ENCODE measurements at places on chromosomes 3 and 15.

- no peak for DNase-seq
These were observed 32.0 kb upstream of the SEMA6D start for GRCh38 chr15:47685141-47685870.

GRCh38 chr3:172070802-172071201 is 31.4 kb downstream of the FNDC3B start:
- DNase-seq, result no peak

GRCh38 chr3:72820415-72820814 is 27.8 kb downstream of the SHQ1 start:
- no peak for DNase-seq

- DNase-seq, result no peak
These were observed 195.0 kb downstream of the RBMS3 start for GRCh38 chr3:29475854-29476253.

DNA sequence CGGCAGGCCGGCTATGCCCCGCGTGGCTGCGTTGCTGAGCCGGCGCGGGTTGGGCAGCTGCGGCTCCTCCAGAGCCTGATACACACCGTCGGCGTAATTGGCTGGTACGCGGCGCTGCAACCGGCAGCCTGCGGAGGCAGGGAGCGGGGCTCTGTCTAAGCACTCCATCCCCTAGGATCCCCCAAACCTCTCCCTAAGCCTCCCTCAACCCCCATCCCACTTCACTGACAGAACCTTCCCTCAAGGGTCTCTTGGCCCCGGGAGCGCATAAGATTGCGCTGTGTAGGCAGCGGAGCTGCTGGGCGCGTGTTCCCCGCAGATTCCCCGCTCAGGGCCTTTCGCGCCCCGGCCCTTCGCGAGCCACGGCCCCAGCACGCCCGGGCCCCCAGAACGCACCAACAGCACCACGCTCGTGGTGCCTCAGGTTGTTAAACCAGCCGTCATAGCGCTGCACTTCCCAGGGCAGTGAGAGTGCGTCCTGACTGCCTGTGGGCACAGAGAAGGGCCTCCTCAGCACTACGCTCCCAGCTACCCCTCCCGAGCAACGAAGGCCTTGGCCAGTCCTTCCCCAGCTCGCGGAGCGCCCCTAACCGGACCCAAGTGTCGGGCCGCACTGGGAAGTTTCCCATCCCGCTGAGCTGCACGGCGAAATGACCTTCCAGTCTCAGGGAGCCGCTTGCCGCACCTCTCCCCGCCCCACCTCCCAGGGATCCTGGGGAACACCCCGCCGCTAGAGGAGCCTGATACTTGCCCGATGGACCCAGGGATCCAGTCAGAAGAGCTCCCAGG is 1.2 kb downstream of the DUOX2 start:
- no peak for DNase-seq

DNA sequence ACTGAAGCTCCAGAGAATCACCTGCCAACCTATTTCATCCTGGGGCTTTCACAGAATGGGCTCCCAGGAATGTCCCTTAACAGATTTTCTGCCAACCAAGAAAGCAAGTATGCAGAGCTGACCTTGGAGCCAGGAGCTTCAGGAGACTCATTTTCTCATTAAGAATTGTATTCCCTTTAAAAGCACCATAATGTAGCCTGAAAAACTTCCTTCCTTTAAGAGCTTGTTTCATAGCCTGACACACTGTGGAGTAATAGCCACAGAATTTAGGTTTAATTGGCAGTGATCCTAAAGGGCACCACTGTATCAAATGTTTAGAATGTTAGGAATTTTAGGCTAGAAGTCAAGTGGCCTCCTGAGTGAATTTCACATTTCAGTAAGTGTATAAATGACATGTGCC is 309.8 kb downstream of the GBE1 start:
- DNase-seq, result no peak

GRCh38 chr3:16869261-16870005 is 15.3 kb upstream of the PLCL2 start:
- DNase-seq, result no peak

- DNase-seq, result no peak
These were observed 31.1 kb upstream of the SV2B start for GRCh38 chr15:91068966-91069365.

DNA sequence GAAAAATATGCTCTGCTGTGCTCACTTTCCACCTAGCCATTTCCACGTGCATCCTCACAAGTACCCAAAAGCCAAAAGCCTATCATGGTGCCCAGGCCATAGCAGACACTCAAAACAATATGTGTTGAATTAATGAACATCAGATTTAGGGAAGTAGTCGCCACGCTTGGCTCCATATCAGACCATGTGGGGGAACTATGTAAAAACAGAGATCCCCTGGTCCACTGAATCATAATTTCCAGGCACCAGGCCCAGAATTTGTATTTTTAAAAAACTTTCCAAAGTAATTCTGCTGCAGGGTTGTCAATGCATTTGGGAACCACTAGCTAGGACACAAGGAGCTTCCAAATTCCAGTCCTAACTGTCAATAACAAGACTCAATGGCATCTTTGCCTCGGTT is 77.3 kb downstream of the CNTN3 start:
- DNase-seq, result no peak

GRCh38 chr3:112004187-112004586 is 5.5 kb downstream of the TAGLN3 start:
- no peak for DNase-seq

- no peak for DNase-seq
These were observed 138.1 kb upstream of the DAZL start for GRCh38 chr3:16743276-16743675.

DNA sequence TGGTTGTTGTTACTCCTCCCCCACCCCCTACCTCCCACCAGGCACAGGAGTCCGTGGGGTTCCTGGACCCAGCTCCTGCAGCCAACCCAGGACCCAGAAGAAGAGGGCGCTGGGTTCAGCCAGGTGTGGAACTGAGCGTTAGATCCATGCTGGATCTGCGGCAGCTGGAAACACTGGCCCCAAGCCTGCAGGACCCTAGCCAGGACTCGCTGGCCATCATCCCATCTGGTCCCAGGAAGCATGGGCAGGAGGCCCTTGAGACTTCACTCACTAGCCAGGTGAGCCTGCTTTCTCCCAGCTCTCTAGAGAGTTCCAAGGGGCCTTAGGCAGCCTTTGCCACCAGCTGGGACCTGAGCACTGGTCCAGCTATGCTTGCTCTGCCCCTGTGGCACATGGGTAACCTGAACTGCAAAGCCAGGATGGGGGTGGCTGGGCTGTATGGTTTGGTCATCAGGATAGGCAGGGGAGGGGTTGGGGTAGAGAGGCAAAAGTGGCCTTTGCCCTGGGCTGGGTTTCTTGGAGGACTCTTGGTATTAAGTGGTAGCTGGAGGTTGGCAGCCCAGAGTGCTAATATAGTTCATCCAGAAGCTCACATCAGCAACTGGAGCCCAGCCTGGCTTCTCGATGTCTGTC is 7.0 kb upstream of the JMJD7 start:
- no peak for DNase-seq

DNA sequence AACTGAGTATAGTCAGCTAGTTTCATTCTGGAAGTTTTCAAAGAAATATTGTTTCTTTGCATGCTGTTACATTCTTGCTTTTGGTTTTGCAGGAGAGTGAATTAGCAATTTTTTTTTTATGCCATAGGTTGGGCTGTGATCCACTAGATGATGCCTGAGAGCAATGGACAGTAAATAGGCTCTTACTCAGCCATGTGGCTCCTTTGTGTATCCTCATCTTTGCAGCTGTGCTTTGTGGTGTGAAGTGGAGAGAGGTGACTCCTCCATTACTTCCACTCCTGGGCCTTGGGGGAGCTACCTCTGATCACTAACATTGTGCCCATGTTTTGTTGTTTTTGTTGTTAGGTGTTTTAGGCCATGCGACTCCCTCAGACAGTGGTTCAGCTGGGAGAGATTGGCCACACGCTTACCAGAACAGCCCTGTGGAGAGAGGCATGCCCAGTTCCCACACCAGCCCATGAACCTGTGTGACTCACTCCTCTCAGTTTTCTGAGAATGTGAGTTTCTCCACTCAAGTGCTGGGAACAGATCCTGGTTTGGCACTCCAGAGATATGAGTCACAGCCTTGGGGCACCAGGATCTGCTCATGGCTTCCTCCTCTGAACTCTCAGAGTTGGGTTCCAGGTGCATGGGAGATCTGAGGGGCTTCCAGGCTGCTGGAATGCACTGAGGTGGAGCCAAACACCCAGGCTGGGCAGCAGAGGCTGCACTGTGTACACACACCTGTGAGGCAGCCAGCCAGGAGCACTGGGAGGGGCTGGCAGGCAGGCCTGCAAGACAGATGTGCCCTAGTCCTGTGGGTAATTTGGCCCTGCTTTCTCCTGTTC is 785.3 kb downstream of the ROBO2 start:
- no peak for DNase-seq

- DNase-seq, result no peak
These were observed 33.0 kb upstream of the VILL start for GRCh38 chr3:37957539-37957936.

DNA sequence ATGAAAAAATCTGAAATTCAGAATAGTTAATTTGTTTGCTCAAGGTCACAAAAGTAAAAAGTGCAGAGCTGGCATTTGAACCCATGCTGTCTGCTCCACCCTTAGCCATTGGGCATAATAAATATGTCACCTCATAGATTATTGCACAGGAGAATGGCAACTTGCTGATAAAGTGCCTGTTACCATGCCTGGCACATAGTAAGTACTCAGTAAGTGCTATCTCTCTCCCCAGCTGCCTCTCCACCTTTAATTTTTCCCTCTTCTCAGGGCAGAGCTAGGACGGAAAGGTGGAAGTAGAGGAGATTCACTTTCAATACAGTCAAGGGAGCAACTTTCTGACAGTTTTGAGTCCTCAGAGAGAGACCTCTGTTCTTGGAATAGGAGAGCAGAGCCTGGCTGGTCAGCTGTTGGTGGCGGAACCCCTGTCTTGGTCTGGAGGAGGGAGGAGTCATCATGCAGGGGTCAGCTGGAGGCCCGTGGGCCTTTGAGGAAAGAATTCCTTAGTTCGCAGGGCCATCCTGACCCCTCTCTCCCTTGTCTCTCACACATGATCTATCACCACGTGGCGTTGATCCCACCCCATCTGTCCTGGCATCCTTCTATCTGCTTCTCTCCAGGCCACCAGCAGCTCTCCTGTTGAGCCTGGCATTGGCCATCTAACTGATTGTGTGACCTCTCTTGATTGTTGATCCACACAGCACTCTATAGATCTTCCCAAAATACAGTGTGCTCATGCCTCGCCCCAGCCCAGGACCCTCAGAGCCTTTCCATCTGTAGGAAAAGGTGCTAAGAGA is 149.3 kb downstream of the RPLP1 start:
- DNase-seq, result no peak

- DNase-seq, result no peak
These were observed 144.9 kb upstream of the PLAAT1 start for GRCh38 chr3:193096076-193096475.

DNA sequence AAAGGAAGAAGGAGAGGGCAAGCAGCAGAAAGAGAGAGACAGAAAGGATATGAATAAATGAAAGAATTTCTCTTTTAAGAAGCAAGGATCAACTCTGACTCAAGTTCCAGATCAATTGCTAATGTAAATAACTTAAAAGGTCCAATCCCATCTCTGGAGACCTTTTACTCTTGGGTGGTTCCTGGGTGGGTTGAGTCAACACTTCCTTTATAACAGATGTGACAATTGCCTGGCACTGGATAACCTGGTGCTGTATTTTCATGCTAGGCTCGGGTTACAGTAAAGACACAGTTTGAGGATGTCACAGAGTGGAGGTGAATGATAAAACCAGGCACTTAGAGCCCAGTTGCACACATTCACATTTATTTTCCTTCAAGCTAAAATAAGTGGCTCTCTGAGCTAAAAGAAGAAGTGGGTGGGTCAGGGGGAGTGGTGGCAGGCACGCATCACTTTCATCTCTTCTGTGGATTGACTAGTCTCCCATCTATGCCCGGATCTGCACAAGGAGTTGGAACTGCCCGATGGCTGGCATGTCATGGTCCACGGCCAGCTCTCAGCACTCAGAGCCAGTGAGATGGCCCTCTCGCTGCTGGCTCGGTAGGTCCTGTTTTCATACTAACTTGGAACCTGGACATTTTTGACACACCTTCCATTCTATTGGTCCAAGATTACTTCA is 465.8 kb downstream of the FOXP1 start:
- no peak for DNase-seq

- no peak for DNase-seq
These were observed 8.6 kb upstream of the TEX9 start for GRCh38 chr15:56356616-56357015.

DNA sequence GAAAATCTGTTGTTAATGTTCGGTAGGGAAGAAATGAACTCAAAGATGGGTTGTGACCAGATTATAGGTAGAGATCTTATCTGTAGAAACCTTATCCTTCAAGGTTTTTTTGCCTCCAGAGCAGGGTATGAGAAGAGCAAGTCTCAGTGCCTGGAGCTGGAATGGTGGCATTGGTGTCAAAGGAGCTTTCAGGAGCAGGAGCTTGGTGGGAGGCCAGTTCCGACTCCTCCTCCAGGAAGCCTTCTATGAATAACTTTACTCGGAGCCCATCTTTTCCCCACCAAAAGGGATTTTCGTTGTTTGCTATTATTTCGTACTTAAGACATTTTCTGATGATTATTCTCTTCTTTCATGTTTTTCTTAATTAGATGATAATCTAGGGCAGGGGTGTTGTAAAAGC is 91.8 kb downstream of the GHSR start:
- no peak for DNase-seq

All from stimulated activated CD4-positive, alpha-beta T cell treated with anti-CD3 and anti-CD28 coated beads, Interleukin-1b, Interleukin-23, amount 100 ng/mL, for 1 hour (primary cell).